NT2/D1 (cell line): ENCODE measurements at places on chromosomes 3 and 15.
A peak's percentile ranks its signal among the peaks of the same experiment; 100 is the strongest.

- DNase-seq = no peak
Measured at GRCh38 chr3:107705046-107705445, 182.3 kb downstream of the BBX start.

- DNase-seq = no peak
Measured at GRCh38 chr3:176650478-176650877, 546.8 kb downstream of the TBL1XR1 start.

DNA sequence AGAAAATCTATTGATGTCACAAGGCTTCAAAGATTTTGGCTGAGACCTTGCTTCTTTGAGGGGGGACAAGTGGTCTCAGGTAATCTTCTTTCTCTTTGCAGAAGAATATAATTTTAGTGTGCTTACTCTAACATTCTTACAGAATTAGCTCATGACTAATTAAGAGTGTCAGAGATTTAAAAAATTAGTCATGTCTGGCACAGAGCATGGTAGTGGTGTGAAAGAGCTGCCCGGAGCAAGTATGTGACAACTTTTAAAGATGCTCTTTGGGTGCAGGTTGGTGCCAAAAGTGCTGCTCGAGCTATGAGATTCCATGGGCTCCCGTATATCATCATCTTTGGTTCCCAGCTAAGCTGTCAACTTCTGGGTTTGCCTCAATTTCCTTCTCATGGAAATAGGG lies 31.1 kb downstream of the CYP19A1 start:
- no peak for DNase-seq

GRCh38 chr15:56236197-56236596 lies 7.5 kb downstream of the RFX7 start:
- no peak for DNase-seq

GRCh38 chr15:37218351-37218916 lies 118.1 kb upstream of the MEIS2 start:
- DNase-seq = no peak

DNA sequence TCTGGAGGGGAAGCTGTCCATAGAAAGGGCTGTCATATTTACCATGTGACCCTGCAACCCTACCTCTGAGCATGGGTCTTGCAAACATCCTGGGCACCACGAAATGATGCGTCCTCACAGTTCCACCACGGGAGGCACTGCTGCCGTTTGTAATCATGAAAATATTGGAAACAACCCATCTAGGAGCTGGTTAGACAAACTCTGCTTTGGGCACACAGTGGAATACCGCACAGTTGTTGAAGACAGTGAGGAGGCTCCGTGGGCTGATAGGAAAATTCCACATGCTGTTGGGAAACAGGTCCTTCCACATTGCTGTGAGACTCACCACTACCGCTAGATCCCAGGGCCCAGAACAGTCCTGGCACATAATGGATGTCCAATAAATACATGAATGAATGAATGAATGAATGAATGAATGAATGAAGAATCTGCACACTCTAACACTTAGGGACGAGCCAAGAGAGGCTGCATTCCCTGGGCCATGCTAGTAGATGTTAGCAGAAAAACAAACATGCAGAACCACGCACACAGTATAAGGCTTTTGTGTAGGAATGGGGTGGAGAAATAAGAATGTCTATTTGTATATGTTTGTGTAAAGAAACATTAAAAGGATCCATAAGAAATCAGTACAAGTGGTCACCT lies 40.6 kb downstream of the TPRA1 start:
- no peak for DNase-seq

- peak; percentile 51 for DNase-seq
Measured at GRCh38 chr3:15527031-15527459, 5.5 kb upstream of the COLQ start.
